ENCODE measurements at places on chromosomes 7 and 10. TPM values are rescaled to one million over a fixed set of nuclear protein-coding genes. Genes with fewer than 3 reads are reported as not detected.

GRCh38 chr7:28723336-28723735 is 234.8 kb downstream of the TRIL start:
- no peak for DNase-seq

The MDFIC gene
- total RNA-seq = 31.3 TPM

DNA sequence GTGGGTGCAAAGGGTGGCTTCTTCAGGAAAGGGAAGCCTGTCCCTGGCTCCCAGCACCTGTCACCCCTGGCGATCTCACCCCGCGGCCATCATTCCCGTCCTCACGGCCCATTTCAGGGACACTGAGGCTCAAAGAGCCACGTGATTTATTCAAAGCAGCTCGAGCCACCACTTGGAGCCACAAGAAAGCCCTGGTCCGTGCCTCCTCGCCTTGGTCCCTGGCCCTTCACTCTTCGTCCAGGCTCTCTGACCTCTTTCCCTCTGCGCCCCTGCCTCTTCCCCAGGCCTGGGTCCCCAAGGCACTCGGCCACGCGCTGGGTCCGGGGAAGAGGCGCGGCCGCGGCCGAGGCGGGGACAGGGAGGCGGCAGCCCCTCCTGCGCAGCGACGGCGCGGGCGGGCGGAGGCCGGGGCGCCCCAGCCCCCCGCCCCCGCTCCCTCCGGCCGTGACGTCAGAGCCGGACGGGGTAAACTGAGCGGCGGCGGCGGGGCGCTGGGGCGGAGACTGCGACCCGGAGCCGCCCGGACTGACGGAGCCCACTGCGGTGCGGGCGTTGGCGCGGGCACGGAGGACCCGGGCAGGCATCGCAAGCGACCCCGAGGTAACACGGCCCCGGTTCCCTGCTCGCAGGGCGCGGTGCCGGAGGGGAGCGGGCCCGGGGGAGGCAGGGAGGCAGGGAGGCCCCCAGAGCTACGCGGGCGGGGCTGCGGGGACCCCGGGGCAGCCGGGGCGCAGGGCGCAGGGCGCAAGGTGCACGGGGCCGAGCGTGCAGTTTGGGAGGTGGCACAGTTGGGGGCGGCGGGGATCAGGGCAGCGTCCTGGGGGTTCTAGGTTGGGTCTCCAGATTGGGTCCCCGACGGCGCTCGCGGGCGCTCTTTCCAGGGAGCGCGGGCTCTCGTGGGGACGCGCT is at the start of gene SLC18A2:
TSS of gene SLC18A2 (plus strand) at position 494 of the 909 bp plus-strand sequence. CDS start 580 bp downstream, outside the sequence.
- peak; percentile 84 for DNase-seq

The SAMD9 gene
- 18.6 TPM for total RNA-seq

The MBL2 gene
- not detected for total RNA-seq

- DNase-seq = no peak
These were observed 12.5 kb downstream of the CYP3A43 start for GRCh38 chr7:99840136-99840869.

The TRIL gene
- total RNA-seq = 2.9 TPM

GRCh38 chr7:14137676-14138075 is 148.2 kb upstream of the ETV1 start:
- DNase-seq = no peak

- no peak for DNase-seq
These were observed 1212.8 kb downstream of the REEP3 start for GRCh38 chr10:64733980-64734379.

The ITPRID1 gene
- total RNA-seq = 0.30 TPM

The RBM20 gene
- 2.1 TPM for total RNA-seq

The TFPI2 gene
- total RNA-seq = not detected

DNA sequence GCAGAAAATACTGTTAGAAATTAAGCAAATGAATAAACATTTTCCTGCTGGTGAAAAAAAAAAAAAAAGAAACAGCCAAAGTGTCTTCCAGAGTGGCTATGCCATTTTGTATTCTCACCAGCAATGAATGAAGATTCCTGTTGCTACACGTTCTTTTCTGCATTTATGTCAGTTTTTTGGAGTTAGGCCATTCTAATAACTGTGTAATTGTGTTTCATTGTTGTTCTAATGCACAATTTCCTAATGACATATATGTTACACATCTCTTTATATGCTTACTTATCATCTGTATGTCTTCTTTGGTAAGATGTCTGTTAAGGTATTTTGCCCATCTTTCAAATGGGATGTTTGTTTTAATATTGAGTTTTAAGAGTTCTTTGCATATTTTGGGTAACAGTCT is 213.7 kb downstream of the ITGB1 start:
- DNase-seq = no peak

GRCh38 chr7:81441750-81442149 is 328.1 kb downstream of the HGF start:
- no peak for DNase-seq

The OR2A1 gene
- total RNA-seq = 0.46 TPM

The ZNF438 gene
- 13.8 TPM for total RNA-seq

DNA sequence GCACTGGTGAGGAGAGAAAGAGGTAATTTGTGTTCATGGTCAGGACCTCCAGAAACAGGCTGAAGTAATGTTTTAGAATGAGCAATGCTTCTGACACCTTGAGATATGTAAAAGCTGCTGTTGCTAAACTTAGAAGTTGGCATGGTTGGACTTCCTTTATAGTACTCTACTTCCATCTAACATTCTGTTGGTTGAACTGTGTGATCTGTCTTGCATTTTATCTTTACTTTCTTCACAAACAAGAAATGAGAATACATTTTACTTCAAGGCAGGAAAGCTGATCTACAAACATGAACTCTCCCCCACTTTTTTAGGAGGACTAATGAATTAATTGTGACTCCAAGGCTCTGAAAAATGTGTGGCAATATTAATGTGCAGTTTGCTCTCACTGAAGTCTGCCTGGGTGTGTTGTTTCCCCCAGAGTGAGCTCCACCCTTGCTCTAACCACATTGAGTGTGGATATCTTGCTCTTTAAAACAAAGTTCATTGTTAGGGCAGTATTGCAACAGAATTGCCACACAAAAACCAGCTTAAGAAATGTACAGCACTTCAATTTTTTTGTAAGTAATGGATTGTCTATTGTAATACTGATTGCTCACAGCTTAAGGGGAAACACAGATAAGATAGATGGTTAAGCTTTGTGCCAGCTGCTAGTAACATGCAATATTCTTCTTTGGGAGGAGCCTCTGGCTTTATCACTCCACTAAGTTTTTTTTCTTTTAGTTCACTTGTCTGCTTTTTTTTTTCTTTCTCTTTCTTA is 69.0 kb downstream of the ADD3 start:
- DNase-seq = peak; percentile 79

The PIP gene
- 0.77 TPM for total RNA-seq

DNA sequence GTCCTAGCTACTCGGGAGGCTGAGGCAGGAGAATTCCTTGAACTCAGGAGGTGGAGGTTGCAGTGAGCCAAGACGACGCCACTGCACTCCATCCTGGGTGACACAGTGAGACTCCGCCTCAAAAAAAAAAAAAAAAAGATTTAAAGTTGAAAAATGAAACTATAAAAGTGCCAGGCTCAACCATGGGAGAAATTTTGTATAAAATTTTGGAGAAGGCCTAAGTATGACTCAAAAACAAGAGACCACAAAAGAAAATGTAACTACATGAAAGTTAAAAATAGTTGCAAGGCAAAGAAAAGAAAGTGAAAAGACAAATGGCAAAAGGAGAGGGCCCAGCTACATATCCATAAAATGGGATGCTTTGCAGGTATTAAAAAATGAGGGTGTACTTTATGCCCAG is 104.1 kb downstream of the ARHGAP22 start:
- DNase-seq = no peak

The EMX2 gene
- not detected for total RNA-seq

The FFAR4 gene
- 6.7 TPM for total RNA-seq

The RAMP3 gene
- total RNA-seq = 109 TPM

- DNase-seq = no peak
These were observed 42.2 kb downstream of the ACSM6 start for GRCh38 chr10:95236068-95236903.

DNA sequence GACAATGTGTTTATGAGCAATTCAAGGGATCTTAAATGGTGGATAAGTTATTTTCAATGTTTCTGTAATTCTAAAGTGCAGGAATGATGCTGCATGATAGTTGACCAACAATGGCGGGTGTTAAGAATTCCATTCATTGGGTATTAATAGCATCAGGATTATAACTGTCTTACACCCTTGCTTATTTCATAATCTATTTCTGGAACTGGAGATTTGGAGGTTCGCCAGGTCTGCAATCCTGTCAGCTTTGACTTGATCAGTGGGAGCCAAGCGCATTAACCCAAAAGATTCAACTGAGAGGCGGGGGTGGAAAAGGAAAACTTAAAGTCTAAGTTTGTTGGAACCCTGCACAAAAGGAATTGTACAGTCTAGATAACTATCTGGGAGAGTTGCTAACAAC is 114.9 kb upstream of the ZEB1 start:
- DNase-seq = no peak

DNA sequence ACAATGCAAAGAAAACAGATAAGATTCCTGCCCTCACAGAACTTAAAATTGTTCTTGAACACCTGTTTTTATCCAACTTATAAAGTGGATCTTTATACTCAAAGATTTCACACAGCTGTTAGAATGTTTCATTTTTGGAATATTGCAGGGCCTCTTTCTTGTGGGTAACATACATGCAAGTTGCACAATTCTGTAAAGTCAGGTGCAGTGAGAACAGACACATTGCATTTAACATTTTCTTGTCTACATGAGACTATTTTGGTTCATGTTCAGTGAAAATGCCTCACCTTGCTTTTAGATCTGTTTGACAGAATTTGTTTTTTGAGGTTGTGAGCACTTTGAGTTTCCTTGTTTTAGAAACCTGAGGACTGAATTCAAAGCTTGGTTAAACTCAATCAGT is 707.8 kb downstream of the SUGCT start:
- no peak for DNase-seq

DNA sequence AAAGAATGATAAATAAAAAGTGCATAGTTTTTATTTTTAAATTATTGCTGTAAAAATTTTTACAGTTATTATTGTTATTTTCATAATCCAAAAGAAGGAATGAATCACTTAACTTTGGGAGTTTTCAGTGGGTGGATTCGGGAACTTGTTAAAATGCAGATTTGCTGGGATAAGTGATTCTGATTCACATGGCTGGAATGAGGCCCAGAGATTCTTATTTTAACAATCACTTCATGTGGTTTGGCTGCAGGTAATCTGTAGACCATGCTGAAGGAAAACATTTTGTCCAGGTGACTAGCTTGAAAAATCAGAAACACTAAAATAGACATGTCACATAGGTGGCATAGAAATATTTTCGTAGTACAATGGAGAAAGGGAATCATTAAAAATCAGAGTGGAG is 13.9 kb downstream of the CROT start:
- no peak for DNase-seq

GRCh38 chr10:86251426-86251825 is 115.2 kb downstream of the GRID1 start:
- DNase-seq = peak; percentile 8

The CNPY1 gene
- not detected for total RNA-seq

GRCh38 chr10:15814565-15814964 is 45.7 kb downstream of the MINDY3 start:
- DNase-seq = no peak

The PHYHIPL gene
- total RNA-seq = not detected

- no peak for DNase-seq
These were observed 137.0 kb downstream of the GRK5 start for GRCh38 chr10:119344381-119344780.

- DNase-seq = no peak
These were observed 445.5 kb upstream of the MKI67 start for GRCh38 chr10:128571745-128572144.

- no peak for DNase-seq
These were observed 145.4 kb downstream of the BUB3 start for GRCh38 chr10:123299598-123299997.

The PYROXD2 gene
- total RNA-seq = 17.4 TPM

GRCh38 chr7:17946591-17946990 is 6.3 kb upstream of the SNX13 start:
- no peak for DNase-seq

DNA sequence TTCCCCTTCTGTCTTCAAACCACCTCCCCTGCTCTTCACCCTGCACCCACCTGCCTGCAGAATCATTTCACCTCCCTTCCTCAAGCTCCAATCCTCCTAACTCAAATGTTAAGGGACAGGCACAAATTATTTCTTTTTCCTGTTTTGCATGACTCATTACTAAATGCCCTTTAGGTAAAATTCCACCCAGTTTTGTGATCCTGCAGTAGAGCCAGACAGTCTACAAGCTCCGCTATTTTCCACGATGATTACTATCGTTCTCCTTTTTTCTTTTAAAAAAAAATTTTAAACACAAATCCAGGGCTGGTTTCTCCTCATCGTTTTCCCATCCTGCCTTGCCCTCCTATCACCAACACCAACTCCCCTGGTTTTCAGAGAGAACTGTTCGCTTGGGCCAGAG is 186.8 kb upstream of the YAE1 start:
- no peak for DNase-seq

GRCh38 chr10:132030898-132031463 is 34.8 kb upstream of the JAKMIP3 start:
- DNase-seq = no peak

- DNase-seq = no peak
These were observed 3.4 kb downstream of the ADCYAP1R1 start for GRCh38 chr7:31055471-31055870.

GRCh38 chr7:13904007-13904406 is 85.5 kb downstream of the ETV1 start:
- DNase-seq = no peak

The CHN2 gene
- total RNA-seq = 9.3 TPM

DNA sequence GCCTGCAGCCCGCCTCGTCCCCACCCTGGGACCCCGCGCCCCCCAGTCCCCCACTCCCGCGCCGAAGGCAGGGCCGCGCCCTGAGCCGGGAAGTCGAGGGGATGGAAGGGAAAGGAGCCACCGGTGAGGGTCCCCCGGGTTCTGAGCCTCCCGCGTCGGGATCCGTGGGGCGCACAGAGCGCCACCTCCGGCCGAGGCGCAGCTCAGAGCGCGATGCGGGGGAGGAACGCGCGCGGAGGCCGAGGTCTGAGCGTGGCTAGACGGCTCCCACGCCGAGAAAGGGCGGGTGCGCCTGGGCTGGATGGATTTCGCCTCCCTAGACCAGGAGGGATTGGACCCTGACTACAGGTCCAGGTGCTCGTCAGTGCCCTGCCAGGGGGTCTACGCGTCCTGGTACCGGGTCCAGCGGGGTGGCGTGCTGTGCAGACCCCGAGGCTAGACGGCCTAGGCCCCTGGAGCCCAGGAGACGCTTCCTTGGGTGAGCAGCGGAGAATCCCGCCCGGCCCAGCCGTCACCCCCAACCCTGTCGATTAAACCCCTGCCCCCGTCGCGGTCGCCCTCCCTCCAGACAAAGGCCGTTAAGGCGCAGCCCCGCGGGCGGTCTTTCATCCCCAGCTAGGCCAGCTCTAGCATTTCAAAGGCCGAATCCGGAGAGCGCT is 986 bp upstream of the PDGFA start:
- DNase-seq = peak; percentile 85

GRCh38 chr10:84540022-84540616 is 211.7 kb downstream of the CCSER2 start:
- DNase-seq = no peak

The PLA2G12B gene
- 0.61 TPM for total RNA-seq

The TMEM130 gene
- total RNA-seq = 10.2 TPM

The EN2 gene
- total RNA-seq = not detected

GRCh38 chr7:155871211-155871610 is 58.9 kb upstream of the SHH start:
- no peak for DNase-seq

The CYP26C1 gene
- total RNA-seq = not detected

GRCh38 chr10:37992083-37992482 is 15.6 kb upstream of the ZNF25 start:
- no peak for DNase-seq
